ENCODE measurements at places on chromosomes 5 and 9.

GRCh38 chr9:123389070-123389469, 33.1 kb downstream of the CRB2 start:
- DNase-seq: no peak

DNA sequence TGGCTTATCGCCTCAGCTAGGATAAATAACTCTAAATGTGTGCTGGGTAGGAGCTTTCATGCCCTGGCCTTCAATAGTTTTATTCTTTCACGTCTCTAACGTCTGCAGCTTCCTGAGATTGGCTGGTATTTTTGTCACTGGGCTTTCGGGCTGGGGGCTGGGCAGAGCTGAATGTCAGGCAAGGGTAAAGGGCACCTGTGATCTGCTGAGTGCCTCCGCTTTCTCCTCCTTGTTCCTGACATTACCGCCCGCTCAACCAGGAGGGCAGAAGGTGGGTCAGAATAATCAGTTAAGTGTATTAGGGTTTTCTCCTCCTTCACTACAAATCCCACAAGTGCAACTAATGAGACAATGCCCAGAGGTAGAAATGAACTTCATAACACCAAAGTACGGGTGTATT, 216.6 kb downstream of the TSSK1B start:
- no peak for DNase-seq

DNA sequence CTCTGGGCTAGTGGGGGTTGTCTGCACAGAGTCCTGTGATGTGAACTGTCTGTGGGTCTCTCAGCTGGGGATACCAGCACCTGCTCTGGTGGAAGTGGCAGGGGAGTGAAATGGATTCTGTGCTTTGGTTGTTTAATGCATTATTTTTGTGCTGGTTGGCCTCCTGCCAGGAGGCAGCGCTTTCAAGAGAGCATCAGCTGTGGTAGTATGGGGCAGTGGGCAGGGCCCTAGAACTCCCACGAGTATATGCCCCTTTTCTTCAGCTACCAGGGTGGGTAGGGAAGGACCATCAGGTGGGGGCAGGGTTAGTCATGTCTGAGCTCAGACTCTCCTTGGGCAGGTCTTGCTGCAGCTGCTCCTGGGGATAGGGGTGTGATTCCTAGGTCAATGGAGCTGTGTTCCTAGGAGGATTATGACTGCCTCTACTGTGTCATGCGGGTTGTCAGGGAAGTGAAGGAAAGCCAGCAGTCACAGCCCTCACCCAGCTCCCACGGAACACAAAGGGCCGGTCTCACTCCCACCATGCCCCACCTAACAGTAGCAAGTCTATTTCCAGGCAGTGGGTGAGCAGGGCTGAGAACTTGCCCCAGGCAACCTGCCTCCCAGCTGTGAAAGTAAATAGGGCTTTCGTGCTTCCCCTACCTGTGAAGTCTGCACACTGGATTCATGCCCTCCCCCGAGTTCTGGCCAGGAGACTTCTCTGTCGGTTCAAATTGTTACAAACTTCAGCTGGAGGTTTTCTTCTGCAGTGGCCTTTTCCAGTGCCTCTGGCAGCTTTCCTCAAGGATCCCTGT, 25.7 kb upstream of the FAM81B start:
- DNase-seq: no peak

- no peak for DNase-seq
These were observed 81.8 kb upstream of the LMNB1 start for GRCh38 chr5:126695091-126695490.

- no peak for DNase-seq
These were observed 118.6 kb downstream of the KIAA0825 start for GRCh38 chr5:94499806-94500205.
